ENCODE measurements at places on chromosomes 3 and 15.

DNA sequence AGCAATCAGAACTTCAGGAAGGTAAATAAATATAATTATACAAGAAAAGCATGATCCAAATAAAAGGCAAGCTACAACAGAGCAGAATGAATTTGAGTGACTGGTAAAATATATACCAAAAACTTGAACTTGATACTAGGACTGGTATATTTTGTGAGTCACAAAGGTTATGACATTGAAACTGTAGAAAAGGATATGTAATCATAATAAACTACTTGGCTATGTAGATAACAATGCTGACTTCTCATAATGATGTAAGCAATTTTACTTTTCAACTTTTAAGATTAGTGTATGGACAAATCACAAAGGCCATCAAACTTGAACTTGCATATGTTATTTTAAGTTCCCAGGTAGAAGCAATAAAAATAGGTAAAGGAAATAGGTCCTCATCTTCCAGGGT is 384.5 kb upstream of the NECTIN3 start:
- no peak overlapping the region for H3K27ac ChIP-seq
- H3K36me3 ChIP-seq, result no peaks in the 10 kb centered on the region
- H3K4me1 ChIP-seq, result no peaks in the 10 kb centered on the region

DNA sequence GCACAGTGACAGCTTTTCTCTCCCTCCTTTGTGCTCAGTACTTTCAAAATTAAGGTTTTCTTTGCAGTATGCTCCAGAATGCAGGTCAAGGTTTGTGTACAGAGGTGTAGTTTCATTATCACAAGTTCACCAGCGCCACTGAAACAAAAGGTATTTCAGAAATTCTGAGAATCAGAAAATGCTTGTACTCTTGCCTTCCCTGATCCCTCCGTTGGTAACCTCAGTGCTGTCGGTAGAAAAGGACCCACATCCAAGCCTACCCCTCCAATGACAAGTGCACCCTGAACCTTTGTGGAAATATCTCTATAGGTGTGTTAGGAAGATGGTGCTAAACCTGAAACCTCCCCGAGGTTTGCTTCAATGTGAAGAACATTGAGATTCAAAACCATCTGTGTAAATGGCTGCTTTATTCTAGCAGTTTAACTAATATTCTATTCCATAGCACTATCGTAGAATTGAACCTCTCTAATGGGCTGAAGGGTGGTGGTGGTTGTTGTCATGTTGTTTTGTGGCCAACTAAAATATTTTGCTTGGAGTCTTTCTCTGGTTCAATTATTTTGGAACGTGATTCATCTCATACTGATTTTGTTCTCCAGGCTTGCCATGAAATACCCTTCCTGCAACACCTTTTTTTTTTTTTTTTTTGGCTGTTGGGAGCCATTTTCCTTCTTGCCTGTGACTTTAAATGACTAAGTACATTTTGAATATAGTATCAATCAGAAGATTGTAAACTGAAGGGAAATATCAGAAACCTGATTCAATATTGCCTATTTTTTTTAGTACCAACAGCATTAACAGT is 20.7 kb downstream of the ZBTB38 start:
- no peak overlapping the region for H3K27ac ChIP-seq
- no peak overlapping the region for H3K4me3 ChIP-seq
- H3K36me3 ChIP-seq, result peaks cover 9% of the 10 kb centered on the region
- no peaks in the 10 kb centered on the region for H3K27me3 ChIP-seq
- DNase-seq, result no peak
- peaks cover 65% of the 10 kb centered on the region for H3K4me1 ChIP-seq

DNA sequence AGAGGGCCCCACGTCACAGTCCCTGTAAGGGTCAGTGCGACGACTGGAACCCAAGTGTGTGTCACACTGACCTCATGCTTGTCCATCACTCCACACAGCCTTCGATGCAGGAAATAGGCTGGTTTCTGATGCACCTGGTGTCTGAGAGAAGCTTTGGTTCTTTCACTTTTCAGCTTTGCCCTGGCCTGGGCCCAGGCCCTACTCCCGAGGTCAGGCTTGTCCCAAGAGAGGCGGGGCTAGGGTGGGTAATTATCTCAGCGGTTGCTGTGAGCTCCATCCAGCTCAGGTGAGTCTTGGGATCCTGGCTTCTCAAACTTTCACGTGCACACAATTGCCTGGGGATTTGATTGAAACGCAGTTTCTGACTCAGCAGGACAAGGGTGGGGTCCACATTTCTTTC is 19.6 kb upstream of the CHRNB4 start:
- H3K4me3 ChIP-seq, result no peak overlapping the region
- no peak for DNase-seq

- H3K27me3 ChIP-seq, result peaks cover 56% of the 10 kb centered on the region
- no peak overlapping the region for H3K27ac ChIP-seq
- no peaks in the 10 kb centered on the region for H3K36me3 ChIP-seq
- H3K4me3 ChIP-seq, result peak overlapping the region; percentile 66
- peaks cover 55% of the 10 kb centered on the region for H3K4me1 ChIP-seq
Observed at GRCh38 chr15:65980824-65981456, 111.6 kb downstream of the RAB11A start.

- H3K4me3 ChIP-seq, result no peak overlapping the region
- no peak for DNase-seq
- no peaks in the 10 kb centered on the region for H3K27me3 ChIP-seq
- H3K27ac ChIP-seq, result no peak overlapping the region
- H3K4me1 ChIP-seq, result no peaks in the 10 kb centered on the region
- H3K36me3 ChIP-seq, result peaks cover 10% of the 10 kb centered on the region
Observed at GRCh38 chr3:156803952-156804741, 22.0 kb upstream of the LEKR1 start.

GRCh38 chr3:28300345-28300962 is 48.1 kb upstream of the ZCWPW2 start:
- peaks cover 16% of the 10 kb centered on the region for H3K36me3 ChIP-seq
- no peaks in the 10 kb centered on the region for H3K27me3 ChIP-seq
- no peaks in the 10 kb centered on the region for H3K4me1 ChIP-seq
- peak overlapping the region; percentile 20 for H3K27ac ChIP-seq

DNA sequence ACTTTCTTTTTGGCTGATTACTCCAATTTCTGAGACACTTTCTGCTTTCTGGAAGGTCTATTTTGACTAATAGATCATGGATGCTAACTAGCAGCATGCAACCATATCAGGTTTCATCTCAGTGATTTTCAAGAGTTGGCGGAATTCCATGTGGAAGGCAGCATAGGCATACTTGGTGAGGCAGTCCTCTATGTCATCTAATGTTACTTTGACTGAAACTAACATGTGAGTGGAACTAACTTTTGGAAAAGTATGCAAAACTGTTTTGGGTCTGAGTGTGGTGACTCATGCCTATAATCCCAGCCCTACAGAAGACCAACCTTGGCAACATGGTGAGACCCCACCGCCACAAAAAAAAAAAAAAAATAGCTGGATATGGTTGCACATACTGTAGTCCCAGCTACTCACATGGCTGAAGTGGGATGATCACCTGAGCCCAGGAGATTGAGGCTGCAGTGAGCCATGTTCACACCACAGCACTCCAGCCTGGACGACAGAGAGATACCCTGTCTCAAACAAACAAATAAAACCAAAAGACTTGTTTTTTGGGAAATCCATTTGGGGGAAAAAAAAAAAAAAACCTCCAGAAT is 1033.7 kb downstream of the ROBO1 start:
- H3K4me3 ChIP-seq, result no peak overlapping the region
- peaks cover 49% of the 10 kb centered on the region for H3K4me1 ChIP-seq
- H3K27ac ChIP-seq, result peak overlapping the region; percentile 54
- H3K36me3 ChIP-seq, result peaks cover 21% of the 10 kb centered on the region
- no peak for DNase-seq

- peaks cover 59% of the 10 kb centered on the region for H3K4me1 ChIP-seq
- DNase-seq, result no peak
- no peaks in the 10 kb centered on the region for H3K27me3 ChIP-seq
- no peak overlapping the region for H3K4me3 ChIP-seq
Observed at GRCh38 chr3:29338377-29338776, 57.5 kb downstream of the RBMS3 start.

GRCh38 chr3:37387462-37387861 is 213.1 kb upstream of the LRRFIP2 start:
- no peak overlapping the region for H3K27ac ChIP-seq
- peaks cover 2% of the 10 kb centered on the region for H3K27me3 ChIP-seq
- peaks cover 11% of the 10 kb centered on the region for H3K4me1 ChIP-seq

DNA sequence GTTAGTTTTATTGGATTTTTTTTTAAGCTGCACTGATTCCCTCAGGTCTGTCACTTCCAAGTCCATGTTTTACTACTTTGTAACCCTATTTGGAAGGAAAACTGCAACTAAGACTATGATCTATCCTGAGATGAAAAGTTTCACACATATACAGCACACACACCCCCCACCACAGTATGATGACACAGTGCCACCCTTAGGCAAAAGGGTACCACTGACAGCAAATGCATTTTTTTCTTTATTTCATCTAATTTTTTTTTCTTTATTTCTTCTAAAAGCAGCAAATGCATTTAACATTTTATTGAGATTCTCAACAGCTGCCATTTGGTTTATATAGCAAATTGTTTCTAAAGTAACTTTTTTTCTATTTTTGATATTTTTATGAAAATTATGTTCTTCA is 21.2 kb downstream of the NGRN start:
- H3K27ac ChIP-seq, result no peak overlapping the region
- H3K4me1 ChIP-seq, result peaks cover 5% of the 10 kb centered on the region
- H3K4me3 ChIP-seq, result no peak overlapping the region

- H3K36me3 ChIP-seq, result peaks cover 74% of the 10 kb centered on the region
- H3K27ac ChIP-seq, result no peak overlapping the region
- no peaks in the 10 kb centered on the region for H3K27me3 ChIP-seq
- DNase-seq, result no peak
- peaks cover 10% of the 10 kb centered on the region for H3K4me1 ChIP-seq
Observed at GRCh38 chr3:172370419-172370818, 77.8 kb downstream of the GHSR start.

DNA sequence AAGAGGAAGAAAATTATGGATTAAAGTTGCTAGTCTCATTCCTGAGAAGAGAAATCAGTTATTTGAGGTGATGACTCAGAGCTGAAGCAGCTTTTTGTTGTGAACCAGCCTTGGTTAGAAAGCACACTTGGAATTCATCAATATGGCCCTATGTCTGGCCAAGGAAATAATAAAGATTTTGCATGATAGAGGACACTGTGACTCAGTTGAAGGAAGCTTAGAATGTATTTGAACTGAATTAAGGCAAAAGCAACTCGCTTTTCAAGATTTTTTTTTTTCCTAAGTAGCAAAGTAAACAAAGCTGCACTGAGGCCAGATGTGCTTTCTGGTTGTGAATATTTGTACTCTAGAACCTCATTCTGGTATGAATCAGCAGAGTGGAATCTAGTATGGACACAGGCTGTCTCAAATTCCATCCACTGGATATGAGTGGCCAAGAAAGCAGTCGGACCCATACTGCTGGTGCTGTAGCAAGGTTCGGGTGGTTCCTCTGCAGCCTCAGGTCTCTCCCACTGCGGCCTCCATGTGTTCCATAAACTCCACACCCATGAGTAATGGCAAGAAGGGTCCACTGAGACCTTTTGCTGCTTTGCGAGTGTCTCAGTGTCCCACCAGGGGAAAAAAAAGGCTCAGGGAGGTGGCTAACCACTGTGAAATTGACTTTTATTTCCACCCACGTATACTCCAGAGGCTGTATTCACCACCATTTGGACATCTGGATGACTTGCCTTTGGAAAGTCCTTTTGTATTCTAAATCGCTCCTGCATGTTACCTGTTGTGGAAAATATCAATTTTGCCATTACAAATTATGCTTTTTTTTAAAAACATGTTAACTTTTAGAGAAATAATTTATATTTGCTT is 53.1 kb downstream of the TGFBR2 start:
- peak overlapping the region; percentile 38 for H3K27ac ChIP-seq
- no peak for DNase-seq
- peaks cover 38% of the 10 kb centered on the region for H3K4me1 ChIP-seq
- H3K4me3 ChIP-seq, result no peak overlapping the region

GRCh38 chr15:60379525-60380274 is 18.1 kb downstream of the ANXA2 start:
- H3K36me3 ChIP-seq, result peaks cover 20% of the 10 kb centered on the region
- H3K27ac ChIP-seq, result peak overlapping the region; percentile 57
- peaks cover 35% of the 10 kb centered on the region for H3K4me1 ChIP-seq
- peaks cover 5% of the 10 kb centered on the region for H3K27me3 ChIP-seq
- no peak overlapping the region for H3K4me3 ChIP-seq
